ENCODE measurements at places on chromosomes 3 and 15. TPM values are rescaled to one million over a fixed set of nuclear protein-coding genes. Genes with fewer than 3 reads are reported as not detected.

Gene C3orf70
- 0.46 TPM for total RNA-seq

Gene ERC2
- total RNA-seq = 0.10 TPM

Gene GOLGA8T
- 0.17 TPM for total RNA-seq

Gene CAV3
- not detected for total RNA-seq

Gene TARS3
- 12.2 TPM for total RNA-seq

Gene CORO2B
- total RNA-seq = 32.9 TPM

Gene KNL1
- 2.0 TPM for total RNA-seq

Gene ERICH6
- 0.03 TPM for total RNA-seq

Gene RFT1
- total RNA-seq = 23.6 TPM

Gene PLCH1
- total RNA-seq = 0.03 TPM

Gene APH1B
- total RNA-seq = 18.6 TPM

Gene FSIP1
- 1.6 TPM for total RNA-seq

Gene DNAH12
- 0.13 TPM for total RNA-seq

Gene CLEC3B
- 29.6 TPM for total RNA-seq

Gene FHIT
- total RNA-seq = 1.0 TPM

Gene FOXB1
- total RNA-seq = not detected

Gene NPAP1
- not detected for total RNA-seq

Gene GHSR
- total RNA-seq = not detected

Gene CHL1
- total RNA-seq = 0.07 TPM

Gene VGLL3
- 93.0 TPM for total RNA-seq
